Astrocyte of the cerebellum (primary cell): ENCODE measurements at places on chromosomes 2 and 18.

DNA sequence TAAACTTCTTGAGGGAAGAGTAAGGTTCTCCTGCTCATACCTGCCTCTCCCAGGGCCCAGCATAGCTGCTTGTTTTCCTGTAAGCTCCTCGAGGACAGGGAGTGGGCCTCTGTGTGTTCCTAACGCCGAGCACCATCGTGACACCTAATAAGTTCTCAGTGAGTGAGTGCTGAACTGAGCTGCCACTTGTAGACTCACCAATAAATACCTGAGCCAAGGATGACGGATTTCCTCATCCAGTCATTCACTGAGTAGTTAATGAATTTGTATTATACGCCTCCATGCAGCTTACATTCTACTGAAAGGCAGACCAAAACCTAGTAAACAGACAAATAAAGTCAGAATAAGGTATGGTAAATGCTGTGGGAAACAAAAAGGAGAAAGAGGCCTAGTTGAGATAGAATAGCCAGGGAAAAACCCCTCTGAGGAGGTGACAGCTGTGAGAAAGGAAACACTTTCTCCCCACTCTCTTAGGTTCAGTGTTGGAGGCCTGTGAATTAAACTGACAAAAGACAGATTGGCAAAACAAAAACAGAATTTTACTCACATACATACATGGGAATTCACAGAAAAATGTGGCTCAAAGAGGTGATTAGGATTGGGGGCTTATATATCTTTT lies 138.6 kb downstream of the B3GNT2 start:
- no peak for DNase-seq

DNA sequence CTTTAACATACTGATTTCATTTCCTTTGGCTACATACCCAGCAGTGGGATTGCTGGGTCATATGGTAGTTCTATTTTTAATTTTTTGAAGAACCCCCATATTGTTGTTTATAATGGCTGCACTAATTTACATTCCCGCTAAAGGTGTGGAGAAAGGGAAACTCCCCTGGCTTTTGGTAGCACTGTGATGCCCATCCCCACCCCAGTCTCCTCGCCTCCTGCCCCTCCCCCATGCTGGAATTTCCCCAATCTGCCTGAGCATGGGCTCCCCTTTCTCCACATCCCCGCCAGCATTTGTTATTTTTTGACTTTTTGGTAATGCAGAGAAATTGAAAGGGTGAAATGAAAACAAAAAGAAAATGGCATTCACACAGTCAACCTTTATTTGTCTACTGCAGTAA lies 30.0 kb upstream of the SULT1C4 start:
- no peak for DNase-seq

- DNase-seq = no peak
Observed at GRCh38 chr2:96847586-96847985, 3.8 kb upstream of the ANKRD23 start.

GRCh38 chr2:231133365-231134099 lies 8.7 kb upstream of the HTR2B start:
- DNase-seq = no peak

DNA sequence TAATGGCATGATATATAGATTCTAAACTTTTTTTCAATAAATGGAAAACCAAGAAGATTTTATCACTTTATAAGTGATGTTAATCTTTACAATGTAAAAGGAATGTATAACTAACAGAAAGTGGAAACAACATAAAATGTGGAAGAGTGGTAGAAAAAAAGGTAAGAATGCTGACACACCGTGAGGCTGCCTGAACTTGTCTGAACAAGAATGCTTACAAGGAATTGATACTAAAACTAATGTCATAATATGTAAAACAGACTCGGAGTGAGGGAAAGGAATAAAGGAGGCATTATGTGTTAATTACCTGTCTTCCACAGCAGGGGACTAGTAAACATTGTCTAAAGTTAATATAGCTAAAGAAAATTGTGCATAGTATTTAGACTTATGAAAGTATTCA lies 958.8 kb upstream of the TMEFF2 start:
- no peak for DNase-seq

GRCh38 chr2:121219866-121220265 lies 65.1 kb downstream of the TFCP2L1 start:
- DNase-seq = no peak

- peak; percentile 55 for DNase-seq
Observed at GRCh38 chr2:237154082-237154638, 68.5 kb downstream of the COPS8 start.

DNA sequence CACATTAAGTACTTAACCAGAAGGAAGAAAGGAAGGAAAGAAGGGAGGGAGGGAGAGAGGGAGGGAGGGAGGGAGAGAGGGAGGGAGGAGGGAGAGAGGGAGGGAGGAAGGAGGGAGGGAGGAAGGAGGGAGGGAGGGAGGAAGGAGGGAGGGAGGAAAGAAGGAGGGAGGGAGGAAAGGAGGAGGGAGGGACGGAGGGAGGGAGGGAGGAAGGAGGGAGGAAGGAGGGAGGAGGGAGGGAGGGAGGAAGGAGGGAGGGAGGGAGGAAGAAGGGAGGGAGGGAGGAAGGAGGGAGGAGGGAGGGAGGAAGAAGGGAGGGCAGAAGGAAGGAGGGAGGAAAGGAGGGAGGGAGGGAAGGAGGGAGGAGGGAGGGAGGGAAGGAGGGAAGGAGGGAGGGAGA lies 363.3 kb downstream of the MBD2 start:
- no peak for DNase-seq

DNA sequence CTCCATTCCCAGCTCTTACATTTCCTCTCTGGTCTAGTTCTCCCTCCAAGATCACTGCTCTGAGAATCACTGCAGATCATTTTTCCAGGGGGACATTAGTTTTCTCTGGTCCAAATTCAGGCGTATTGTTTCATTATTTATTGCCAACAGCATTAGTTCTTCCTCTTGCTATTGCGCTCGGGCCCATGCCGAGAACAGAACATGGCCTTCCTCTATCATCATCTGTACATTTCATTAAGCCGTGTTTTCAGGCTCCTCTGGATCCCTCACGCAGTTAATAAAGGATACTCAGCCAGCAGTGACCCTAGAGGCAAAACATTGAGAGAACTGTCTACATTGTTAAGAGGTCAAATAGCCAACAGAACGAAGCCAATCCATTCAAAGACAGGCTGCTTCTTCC lies 63.9 kb downstream of the CCBE1 start:
- no peak for DNase-seq

DNA sequence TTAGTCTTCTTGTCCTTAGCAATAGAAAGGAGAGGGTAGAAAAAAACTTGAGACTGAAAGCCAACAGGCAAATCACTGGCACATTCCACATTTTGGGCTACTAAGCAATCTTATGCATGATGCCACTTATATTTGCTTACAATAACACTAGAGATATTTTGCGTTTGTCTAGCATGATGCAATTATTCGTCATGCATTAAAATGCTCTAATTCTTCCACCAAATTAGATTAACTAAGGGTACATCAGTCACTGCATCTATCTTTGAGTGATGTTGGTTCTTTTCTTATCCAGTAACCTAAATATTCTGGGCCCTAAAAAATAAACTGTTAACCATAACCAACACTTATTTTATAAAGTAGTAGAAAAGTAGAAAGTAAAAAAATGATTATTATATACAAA lies 1311.7 kb upstream of the CDH2 start:
- DNase-seq = no peak

DNA sequence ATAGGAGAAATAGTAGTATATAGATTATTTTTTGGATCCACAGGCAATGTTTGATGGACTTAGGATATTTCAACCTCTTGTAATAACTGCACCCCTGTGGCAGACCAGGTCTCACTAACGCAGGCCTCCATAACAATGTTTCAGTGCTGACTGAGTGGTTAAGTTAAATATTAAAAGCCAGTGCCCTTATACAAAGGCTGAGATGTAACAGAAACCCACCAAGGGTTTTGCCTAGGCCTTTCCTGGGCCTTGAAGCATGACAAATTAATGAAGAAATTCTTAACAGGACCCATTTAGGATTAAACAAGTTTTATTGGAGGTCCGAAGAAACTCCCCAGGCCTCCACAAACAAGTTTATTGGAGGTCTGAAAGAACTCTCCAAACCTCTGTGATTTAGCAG lies 1.6 kb upstream of the SUCLG1 start:
- no peak for DNase-seq

- no peak for DNase-seq
Observed at GRCh38 chr2:27823569-27823968, 52.0 kb downstream of the MRPL33 start.

DNA sequence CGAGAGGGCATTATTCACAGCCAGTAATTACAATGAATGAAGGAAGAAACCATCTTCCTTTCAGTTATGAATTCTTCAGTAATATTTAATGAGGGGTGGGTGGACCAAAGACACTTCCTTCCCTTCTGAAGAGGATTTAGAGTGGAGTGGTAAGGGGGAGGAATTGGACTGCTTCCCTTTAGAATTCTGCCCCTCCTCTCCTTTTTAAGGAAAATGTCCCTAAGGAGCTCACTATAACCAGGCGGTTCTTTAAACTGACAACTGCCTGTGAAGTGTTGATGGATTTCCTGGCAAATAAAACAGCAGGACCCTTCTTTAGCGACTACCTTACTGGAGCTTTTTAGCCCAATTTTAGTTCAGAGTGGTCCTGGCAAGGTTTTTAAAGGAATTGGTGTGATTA lies 86.4 kb downstream of the LIMS1 start:
- no peak for DNase-seq

DNA sequence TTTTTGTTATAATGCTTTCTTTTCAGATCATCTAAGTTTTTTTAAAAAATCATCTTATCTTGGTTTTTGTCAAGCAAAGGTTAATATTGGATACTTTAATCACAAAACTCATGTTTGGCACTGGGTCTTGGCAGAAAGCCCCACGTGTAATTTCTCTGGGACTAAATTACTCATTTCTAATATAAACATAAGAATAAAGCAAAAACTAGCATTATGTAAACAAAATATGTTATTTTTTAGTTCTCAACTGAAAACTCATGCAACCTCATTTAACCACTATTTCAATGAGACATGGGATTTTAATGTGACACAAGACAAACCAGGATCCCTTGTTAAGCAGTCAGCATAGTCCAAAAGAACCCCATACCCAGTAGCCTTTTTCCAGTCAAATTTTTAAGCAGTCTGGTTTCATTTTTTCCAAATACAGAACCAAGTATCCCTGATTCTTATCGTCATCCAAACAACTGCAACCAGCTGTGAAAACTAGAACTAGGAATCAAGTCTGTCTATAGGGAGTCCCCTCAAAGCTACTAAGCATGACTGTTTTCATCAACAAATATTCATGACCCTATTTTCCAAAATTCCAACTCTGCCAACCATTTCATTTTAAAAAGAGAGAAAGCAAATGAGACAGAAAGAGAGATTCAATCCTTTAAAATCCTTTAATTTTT lies 27.1 kb downstream of the PID1 start:
- no peak for DNase-seq

DNA sequence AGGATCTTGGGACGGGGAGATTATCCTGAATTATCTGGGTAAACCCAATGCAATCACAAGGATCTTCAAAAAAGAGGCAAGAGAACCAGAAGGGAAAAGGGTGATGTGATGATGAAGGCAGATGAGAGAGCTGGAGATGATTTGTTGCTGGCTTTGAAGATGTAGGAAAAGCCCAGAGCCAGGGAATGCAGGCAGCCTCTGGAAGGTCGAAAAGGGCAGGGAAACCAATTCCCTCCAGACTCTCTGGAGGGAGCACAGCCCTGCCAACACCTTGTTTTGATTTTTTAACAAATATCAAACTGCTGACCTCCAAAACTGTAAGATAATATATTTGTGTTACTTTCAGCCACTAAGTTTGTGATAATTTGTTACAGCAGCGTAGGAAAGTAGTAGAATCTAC lies 48.9 kb upstream of the IL1R2 start:
- DNase-seq = no peak

DNA sequence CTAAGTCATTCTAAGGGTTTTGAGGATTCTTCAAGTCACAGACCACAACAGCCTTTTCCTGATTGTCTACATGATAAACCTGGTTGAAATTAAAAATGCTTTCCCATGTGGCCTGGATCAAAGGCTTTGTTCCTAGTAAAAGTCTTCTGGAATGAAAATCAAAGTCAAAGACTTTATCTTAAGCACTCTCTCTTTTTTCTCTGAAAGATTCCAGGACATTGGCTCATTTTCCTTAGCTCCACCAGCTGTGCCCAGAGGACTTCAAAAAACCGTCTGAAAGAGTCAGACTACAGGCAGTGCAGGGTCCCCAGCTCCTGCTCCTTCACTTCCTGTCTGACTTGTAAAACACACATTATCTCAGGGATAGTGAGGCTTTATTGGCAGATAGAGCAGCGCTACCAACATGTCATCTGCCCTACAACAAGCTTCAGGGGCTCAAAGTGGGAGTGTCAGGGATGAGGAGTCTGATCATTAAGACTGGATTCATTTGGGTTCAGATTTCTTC lies 148.2 kb downstream of the ESCO1 start:
- no peak for DNase-seq

GRCh38 chr2:191321861-191322662 lies 76.9 kb downstream of the MYO1B start:
- peak; percentile 83 for DNase-seq

GRCh38 chr18:7735196-7735595 lies 168.1 kb downstream of the PTPRM start:
- DNase-seq = no peak

DNA sequence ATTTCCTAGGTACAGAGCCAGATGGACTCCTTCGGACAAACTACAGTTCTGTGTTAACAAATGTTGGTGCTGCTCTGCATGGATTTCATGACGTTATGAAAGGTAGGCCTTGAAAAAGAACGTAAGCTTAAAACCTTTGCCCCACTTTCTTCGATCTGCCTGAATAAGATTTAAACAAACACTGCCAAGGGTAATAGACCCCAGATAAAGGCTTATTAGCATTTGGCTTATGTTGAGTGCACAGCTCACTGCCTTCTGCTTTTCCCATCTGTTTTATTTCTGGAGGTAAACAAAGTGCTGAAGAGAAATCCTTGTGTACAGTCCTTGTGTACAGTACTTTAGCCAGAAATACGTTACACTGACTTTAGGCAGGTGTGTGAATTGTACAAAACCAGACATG lies 50.0 kb upstream of the STON1 start:
- no peak for DNase-seq
